ENCODE measurements at places on chromosomes 7 and 10.
A peak's percentile ranks its signal among the peaks of the same experiment; 100 is the strongest.

- no peak for DNase-seq
Observed at GRCh38 chr7:4025694-4026615, 656.1 kb upstream of the FOXK1 start.

GRCh38 chr7:38394660-38395059 lies 121.2 kb upstream of the TARP start:
- DNase-seq: no peak

GRCh38 chr7:22726345-22726906 lies 574 bp upstream of the IL6 start:
- DNase-seq: peak; percentile 61

GRCh38 chr10:28326516-28327490 lies 23.9 kb upstream of the MPP7 start:
- DNase-seq: peak; percentile 17

DNA sequence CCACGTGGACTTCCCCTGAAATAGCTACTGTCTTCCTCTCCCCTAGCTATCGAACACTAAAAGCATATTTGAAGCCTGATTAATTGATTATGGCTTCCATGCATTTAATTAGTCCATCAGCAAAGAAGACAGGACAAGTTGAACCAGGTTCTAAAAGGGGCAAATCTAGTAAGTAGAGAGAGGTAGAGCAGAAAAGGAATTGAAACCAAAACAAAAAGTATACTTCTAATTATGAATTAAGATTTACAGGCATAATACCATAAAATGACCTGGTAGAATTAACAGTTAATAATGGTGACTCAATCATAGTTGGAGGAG lies 393 bp upstream of the DNAJC1 start:
- DNase-seq: no peak

GRCh38 chr10:87866412-87866974 lies 3.1 kb downstream of the PTEN start:
- no peak for DNase-seq

- peak; percentile 42 for DNase-seq
Observed at GRCh38 chr7:16918288-16918895, 36.6 kb upstream of the AGR3 start.

- no peak for DNase-seq
Observed at GRCh38 chr7:25550149-25550548, 321.9 kb upstream of the NPVF start.

DNA sequence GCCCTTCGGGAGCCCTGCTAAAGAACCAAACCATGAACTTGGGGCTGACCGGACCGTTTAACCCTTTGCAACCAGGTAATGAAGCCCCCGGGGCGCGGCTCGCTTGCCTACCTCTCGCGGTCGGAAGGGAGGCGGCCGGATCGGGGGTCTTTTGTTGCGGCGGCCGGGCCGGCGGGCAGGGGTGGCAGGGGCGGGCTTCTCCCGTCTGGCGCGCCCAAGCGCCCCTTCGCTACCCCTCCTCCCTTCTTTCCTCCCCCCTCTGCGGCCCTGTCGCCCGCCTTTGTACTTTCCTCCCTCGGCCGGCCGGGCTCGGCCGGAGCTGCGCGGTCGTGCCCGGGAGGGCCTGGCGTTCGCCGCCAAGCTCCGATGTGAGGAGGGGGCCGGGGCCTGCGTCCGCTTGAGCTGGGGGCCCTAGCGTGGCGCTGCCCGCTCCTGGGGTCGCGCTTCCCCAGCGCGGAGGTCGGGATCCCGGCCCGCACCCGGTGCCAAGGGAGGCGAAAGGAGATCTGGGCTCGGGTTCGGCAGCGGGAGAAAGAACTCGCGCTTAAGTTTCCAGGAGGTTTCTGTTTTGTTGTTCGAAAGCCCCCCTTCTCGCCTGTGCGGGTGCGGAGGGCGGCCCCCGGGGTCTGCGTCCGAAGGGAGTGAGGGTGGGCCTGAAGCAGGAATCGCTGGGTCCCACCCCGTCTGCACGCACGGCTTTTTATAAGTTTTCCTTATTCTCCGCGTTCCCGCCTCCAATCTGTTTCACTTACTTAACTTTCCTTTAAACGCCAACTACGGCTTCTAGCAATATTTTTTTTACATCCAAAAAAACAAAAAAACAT lies 436.8 kb upstream of the GALNT17 start:
- no peak for DNase-seq

- DNase-seq: peak; percentile 90
Observed at GRCh38 chr7:116671681-116672595, at the start of gene MET. MET (plus strand) TSS chr7:116672196; CDS start chr7:116699085, 26,889 bp downstream.

GRCh38 chr10:88237896-88238614 lies 345.1 kb downstream of the RNLS start:
- no peak for DNase-seq

GRCh38 chr10:60606343-60607080 lies 171.8 kb upstream of the CDK1 start:
- no peak for DNase-seq

- DNase-seq: peak; percentile 59
Observed at GRCh38 chr7:3294432-3295100, 6.5 kb upstream of the SDK1 start.

- DNase-seq: no peak
Observed at GRCh38 chr10:91287912-91288311, 67.4 kb downstream of the PCGF5 start.

GRCh38 chr7:83921941-83922607 lies 272.5 kb downstream of the SEMA3A start:
- no peak for DNase-seq

GRCh38 chr7:23696916-23697441 lies 13.0 kb upstream of the STK31 start:
- peak; percentile 78 for DNase-seq

- no peak for DNase-seq
Observed at GRCh38 chr7:40582539-40582938, 447.7 kb downstream of the SUGCT start.

DNA sequence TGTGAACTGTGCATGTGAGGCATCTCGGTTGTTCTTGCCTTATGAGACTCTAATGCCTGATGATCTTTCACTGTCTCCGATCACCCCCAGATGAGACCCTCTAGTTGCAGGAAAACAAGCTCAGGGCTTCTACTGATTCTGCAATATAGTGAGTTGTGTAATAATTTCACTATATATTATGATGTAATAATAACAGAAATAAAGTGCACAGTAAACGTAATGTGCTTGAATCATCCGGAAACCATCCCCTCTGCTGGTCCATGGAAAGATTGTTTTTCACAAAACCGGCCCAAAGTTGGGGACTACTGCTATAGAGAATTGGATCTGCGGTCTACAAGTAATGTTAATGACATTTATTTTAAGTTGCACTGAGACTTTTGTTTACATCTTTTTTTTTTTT lies 126.7 kb downstream of the TPST1 start:
- DNase-seq: no peak

GRCh38 chr10:131098416-131098952 lies 213.0 kb downstream of the TCERG1L start:
- DNase-seq: no peak

DNA sequence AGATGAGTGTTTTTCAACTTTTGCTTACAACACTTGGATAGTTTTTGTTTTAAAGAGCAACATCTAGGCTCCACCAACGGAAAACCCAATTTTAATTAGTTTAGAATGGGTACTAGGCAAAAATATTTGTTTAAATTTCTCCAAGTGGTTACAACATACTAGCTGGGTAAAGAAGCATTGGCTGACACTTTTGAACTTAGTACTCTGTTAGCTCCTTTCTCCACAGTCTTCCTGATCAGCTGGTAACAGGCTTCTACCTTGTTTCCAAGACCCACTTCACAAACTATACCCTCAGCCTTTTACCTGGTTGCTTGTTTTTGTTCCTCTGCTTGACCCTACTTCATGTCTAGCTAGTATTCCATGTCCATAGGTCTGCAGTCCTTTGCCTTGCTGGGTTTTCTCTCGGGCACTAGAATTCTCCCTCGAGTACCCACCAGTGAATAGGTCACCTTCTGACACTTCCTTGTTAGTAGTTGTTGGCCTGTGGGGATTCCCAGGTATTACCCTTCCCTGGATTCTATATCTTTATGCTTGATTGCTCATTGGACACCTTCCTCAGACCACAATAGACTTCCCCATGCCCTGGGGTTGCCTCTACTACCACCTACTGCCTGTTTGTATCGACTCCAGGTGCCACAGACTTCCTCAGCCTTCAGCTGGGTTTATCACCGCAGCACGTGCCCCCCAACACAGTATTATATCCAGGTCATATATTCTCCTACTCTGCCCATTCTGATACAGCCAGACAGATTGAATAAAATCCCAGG lies 42.0 kb downstream of the PRPS1L1 start:
- DNase-seq: no peak

DNA sequence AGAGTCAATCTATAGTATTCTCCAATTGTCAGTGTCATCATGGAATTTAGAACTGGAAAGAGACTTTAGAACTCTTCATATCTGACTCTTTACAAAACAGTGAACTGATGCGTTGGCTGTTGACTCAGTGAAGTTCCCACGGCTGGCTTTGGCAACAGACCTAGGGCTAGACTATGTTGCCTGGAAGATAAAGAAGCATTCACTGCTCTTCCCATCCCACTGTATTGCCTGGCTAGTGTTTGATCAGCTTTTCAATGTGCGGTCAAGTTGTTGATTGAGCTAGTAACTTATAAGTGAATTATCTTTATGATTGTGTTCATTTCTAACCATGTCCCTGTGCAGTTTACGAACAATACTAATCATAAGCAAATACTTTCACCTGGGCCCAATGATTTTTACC lies 365.7 kb upstream of the LRGUK start:
- DNase-seq: no peak

DNA sequence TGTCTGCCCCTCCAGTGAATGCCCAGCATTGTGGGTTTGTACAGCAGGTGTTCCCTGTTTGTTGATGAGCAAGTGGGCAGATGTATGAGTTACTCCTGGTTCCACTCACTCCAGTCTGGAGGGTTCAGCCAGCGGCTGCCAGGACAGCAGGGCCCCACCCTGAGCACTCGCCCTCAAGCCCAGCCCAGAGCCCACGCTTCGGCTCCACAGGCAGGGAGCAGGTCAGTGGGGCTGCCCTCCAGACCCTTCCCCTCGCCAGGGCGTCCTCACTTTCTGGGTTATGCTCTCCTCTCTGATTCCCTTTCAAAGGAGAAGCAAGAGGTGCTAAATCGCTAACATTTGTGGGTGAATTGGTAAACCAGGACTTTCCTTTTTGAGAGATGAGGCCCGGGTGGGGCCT lies 4.8 kb upstream of the VIPR2 start:
- no peak for DNase-seq

DNA sequence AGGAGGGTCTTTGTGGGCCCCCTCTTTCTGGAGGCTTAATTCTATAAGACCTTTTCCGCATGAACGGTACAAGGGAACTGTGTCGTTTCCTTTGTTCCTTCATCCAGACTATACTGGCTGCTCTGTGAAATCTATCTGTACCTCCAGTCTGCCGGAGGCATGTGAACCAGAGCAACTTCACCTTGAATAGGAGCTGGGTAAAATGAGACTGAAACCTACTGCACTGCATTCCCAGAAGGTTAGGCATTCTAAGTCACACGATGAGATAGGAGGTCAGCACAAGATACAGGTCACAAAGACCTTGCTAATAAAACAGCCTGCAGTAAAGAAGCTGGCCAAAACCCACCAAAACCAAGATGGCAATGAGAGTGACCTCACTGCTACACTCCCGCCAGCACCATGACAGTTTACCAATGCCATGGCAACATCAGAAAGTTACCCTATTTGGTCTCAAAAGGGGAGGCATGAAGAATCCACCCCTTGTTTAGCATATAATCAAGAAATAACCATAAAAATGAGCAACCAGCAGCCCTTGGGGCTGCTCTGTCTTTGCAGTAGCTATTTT lies 36.8 kb upstream of the INPP5F start:
- no peak for DNase-seq

GRCh38 chr7:37249240-37249639 lies 199.4 kb downstream of the ELMO1 start:
- DNase-seq: no peak

GRCh38 chr7:16586081-16586874 lies 59.3 kb downstream of the ANKMY2 start:
- no peak for DNase-seq

DNA sequence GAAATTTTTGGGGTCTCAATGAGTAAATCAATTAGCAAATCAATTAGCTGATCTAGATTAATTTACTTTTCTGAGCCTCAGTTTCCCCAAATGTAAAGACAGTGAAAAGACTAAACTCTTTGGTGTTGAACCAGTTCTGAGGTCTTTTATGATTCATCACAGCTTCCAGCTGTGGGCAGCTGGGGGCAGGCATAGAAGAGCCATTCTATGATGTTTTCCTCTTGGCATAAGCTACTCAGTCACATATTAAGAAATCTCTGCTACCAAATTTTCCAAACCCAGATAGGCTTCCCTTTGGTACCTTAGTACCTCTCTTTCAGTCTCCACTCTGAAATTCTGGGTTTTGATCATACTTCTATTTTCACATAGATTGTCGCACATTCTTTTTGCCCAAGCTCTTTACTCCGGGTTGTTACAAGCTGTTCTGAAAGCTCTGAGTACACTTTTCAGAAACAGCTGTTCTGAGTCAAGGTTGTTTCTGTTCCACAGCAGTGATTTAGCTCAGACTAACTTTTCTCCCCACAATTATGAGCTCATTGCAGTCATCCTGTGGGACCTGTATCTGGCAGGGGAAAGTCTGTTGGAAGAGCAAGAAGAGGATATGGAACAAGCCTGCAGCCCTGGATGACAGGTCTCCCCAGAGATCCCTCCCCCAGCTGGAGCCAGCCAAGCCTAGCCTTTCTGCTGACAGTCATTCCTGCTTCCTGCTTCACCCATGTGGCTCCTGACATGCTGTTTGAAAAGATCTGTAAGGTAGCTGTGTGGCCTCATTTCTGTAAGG lies 599.6 kb upstream of the GHITM start:
- DNase-seq: no peak

- DNase-seq: no peak
Observed at GRCh38 chr10:93469454-93469853, 12.7 kb downstream of the MYOF start.

DNA sequence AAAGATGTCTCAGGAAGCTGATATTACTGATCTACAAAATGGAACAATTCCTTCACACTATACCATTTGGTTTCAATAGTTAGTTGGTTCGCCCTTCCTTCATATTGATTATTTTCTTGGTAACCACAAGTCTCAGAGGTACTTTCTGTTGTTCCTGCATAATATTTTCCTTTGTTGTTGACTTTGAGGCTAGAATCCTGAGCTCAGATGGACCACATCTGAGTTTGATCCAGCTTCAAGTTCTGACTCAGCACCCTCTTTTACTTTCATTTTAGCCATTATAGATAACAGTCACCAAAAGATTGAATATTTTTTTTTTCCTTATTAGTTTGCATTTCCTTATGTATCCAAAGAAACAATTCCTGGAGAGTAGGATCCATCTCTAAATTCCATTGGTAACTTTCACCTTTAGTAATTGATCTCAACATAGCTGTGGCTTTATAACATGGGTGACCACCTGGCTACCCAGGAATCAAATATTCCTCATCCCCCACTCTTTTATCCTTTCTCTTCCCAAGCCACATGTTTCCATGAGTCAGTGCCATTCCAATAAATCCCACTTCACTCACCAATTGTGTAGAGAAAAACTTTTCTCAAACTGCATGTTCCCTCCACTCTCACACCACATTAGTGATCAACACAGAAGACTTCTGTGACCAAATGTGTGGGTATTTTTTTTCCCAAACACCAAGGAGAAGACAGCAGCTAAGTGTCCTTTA lies 9.7 kb upstream of the ABCA13 start:
- DNase-seq: no peak
